ENCODE measurements at places on chromosomes 4 and X. TPM values are rescaled to one million over a fixed set of nuclear protein-coding genes. Genes with fewer than 3 reads are reported as not detected.

GRCh38 chr4:67809502-67809901, 55.3 kb upstream of the GNRHR start:
- no peak for DNase-seq

- no peak for DNase-seq
These were observed 77.8 kb downstream of the SORBS2 start for GRCh38 chr4:185734214-185734613.

- no peak for DNase-seq
These were observed 2.6 kb upstream of the ADH1B start for GRCh38 chr4:99323756-99324155.

DNA sequence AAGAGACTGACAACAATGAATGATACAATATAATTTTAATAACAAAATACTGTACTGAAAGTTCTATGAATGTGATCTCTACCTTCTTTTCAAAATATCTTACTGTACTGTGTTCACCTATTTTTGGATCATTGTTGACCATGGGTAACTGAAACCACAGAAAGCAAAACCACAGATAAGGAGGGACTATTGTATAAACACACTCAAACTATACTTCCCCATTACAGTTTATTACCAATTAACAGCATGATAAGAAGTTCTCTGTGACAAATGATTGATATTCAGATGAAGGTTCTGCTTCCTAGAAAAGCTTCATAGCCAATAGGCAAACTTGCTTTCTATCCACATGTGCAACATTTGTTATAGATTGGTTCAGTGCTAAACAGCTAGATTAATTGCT, 50.1 kb downstream of the GABRG1 start:
- DNase-seq: no peak

DNA sequence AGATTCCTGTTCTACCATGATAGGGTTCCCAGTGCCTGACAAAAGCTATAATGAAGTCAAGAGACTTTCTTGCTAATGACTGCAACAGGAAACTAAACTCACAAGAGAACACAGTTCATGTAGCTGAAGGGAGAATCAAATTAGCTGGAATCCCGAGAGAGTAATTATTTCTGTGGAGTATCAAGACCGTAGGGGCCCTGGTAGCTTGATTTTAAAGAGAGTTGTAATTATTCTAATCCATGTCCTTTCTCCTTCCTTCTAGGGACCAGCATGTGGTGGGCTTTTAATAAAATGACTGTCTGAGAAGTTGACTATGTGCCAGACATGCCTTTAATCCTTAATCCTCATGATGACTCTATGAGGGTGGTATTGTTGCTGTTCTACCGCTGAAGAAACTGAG, 1.7 kb upstream of the TRPC5OS start:
- no peak for DNase-seq

- no peak for DNase-seq
These were observed 98.8 kb upstream of the STX18 start for GRCh38 chr4:4640692-4641091.

DNA sequence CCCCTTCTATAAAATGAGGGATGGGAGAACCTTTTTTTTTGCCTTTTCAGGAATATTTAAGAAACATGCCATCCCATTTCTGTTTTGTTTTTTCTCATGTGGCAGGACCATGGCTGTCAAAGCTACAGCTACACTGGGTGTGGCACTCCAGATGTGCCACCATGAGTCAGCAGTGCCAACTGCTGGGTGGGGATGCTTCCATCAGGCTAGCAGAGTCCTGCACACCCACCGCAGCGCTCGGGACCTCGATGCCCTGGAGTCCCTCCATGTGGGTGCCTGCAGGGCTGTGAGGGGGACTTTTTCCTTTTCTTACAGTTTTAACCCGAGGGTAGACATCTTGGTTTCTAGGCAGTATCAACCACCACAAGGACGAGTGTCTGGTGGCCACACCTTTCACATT, 352.6 kb downstream of the NR3C2 start:
- DNase-seq: no peak

DNA sequence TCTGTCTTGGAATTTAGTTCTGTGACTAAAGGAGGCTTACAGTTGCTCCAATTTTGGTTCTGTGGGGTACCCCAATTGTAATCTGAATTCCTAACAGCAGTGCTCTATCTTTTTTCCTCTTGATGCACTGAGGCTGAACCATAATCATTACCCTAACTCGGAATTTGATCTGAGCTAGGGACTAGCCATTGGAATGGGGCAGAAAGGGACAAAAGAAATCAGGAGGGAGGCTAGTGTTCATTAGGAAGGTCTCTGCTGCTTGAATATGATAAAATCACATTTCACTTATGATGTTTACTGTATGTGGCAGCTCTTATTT, 2.7 kb downstream of the KLF3 start:
- no peak for DNase-seq

DNA sequence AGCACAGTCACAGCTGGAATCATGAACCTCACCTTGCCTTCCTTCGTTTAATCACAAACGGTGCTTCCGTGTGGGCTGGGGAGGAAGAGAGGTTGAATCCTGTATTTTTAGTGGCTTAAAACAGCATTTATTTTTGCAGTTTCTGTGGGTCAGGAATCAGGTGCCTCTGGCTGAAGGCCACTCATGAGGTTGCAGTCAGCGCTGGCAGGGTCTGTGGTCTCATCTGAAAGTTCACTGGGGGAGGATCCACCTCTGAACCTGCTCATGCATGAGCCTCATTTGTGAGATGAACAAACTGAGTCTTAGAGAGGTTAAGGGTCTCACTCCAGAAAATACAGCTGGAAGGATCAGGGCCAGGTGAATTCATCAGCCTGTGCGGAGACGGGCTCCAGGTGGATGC, 17.1 kb upstream of the ABLIM2 start:
- DNase-seq: no peak

DNA sequence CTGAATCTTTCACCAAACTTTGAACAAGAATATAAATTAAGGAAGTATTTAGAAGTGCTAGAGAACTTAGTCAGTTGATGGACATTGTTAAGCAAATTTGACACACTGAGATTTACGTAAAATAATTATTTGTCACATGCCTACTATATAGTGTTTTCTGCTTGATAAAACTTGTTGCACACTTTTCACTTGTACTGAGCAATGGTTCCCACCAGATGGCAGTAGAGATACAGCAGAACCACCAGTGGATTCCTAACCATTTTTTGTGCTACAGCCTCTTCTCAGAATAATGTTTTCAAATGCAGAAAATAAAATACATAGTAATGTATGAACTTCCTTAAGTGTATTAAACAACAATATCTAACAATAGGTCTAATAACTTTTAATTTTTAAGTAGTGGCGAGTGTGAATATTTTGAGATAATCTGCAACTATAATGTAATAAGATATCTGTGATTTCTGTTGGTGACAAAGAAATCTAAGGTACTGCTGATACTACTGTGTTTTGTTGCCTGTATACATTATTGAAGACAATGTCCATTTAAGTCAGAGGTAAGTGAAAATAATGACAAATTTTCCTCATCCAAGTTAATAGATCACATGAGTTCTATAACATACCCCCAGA, 81.2 kb downstream of the APOOL start:
- peak; percentile 24 for DNase-seq

DNA sequence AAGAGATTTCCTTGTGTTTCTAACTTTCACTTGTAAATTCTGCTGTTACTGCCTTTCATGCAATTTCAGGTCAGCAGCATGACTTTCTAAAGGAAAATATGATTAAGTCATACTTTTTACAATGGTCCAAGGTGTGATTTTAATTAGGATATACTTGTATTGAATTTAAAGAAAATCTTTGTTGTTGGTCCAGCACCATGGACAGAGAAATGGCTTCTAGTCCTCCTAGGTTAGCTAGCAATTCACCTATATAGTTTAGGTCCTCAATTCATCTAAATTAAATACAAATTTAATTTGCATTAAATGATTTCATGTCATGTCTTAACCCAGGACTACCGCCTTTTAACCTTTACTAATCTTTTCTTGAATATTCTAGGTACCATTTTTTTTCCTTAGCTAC, 304.9 kb upstream of the RPS6KA3 start:
- no peak for DNase-seq

DNA sequence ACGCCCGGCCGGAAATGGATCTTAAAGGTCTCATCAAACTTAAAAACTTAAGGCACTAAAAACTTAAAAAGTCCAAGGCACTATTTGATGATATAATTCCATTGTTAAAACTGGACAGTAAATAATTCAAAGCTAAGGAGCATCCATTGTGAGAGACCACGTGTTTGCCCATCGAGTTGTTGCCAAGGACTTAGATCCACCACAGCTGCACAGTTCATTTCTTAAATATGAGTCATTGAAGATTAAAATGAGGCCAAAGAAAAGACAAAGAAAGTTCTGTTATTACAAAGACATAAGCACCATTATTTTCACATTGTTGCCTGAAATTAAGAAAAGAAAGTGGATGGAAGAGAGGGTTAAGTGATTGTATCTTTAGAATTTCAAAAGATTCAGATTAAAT, 411.5 kb upstream of the FTHL17 start:
- DNase-seq: no peak

DNA sequence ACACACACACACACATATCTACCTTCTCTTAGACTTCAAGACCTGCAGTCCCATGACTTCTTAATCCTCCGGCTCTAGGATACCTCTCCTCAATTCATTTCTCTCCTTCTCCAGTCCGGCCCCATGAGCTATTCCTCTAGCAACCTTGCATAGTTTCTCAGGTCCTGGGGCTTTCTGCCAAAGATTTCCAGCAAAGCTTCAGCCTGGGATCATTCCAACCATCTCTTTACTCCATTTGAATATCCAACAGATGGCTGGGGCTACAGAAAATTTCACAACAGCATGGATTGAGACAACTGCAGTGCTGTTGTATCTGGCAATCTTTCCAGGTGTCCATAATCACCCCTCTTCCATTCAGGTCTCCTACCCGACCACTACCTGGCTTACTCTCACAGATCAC, 184.1 kb downstream of the DCHS2 start:
- DNase-seq: no peak

- DNase-seq: no peak
These were observed 224.2 kb upstream of the EMCN start for GRCh38 chr4:100742045-100742444.

DNA sequence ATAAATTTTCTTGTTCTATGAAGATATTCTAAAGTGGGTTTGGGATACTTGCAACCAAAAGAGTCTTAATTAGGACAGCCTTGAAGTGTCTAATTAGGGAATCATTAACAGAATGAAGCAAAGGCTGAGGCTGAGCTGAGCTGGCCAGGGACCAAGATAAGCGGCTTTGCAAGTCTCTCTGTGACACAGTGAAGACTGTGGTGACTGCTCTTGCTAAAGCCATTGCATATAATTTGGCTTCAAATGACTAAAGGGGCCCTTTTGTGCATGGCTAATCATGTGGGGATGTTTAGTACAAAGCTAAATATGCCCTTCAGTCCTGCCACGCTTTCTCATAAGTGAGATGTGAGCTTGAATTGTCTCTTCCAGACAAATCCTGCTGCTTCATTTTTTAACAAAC, 31.2 kb upstream of the GYPA start:
- no peak for DNase-seq

GRCh38 chrX:130091980-130092522, 18.2 kb downstream of the ELF4 start:
- DNase-seq: peak; percentile 95

GRCh38 chr4:79399076-79399475, 9.0 kb downstream of the GK2 start:
- no peak for DNase-seq

- no peak for DNase-seq
These were observed 64.3 kb upstream of the GPR174 start for GRCh38 chrX:79080141-79080540.

The MAGEH1 gene
- total RNA-seq: 14.3 TPM

The XIAP gene
- total RNA-seq: 38.0 TPM

The SLC4A4 gene
- 5.3 TPM for total RNA-seq

The ADD1 gene
- total RNA-seq: 255 TPM

The SMIM10L2A gene
- 0.58 TPM for total RNA-seq

The DCHS2 gene
- not detected for total RNA-seq

The GABRA4 gene
- total RNA-seq: not detected

The MUC7 gene
- total RNA-seq: not detected

The COL25A1 gene
- not detected for total RNA-seq

The GYPE gene
- 0.18 TPM for total RNA-seq

The DNAJB14 gene
- total RNA-seq: 54.6 TPM

The ABCG2 gene
- total RNA-seq: 0.61 TPM

All from activated CD8-positive, alpha-beta T cell treated with anti-CD3 and anti-CD28 coated beads, Interleukin-2, amount 10 ng/mL, durations not matched to agents 7 days and 5 days (primary cell).